CD4-positive, alpha-beta T cell treated with Interleukin-6 for 4 hours (primary cell): ENCODE measurements at places on chromosomes 7 and 10.

GRCh38 chr10:63684257-63684936 is 163.2 kb downstream of the REEP3 start:
- DNase-seq, result no peak

DNA sequence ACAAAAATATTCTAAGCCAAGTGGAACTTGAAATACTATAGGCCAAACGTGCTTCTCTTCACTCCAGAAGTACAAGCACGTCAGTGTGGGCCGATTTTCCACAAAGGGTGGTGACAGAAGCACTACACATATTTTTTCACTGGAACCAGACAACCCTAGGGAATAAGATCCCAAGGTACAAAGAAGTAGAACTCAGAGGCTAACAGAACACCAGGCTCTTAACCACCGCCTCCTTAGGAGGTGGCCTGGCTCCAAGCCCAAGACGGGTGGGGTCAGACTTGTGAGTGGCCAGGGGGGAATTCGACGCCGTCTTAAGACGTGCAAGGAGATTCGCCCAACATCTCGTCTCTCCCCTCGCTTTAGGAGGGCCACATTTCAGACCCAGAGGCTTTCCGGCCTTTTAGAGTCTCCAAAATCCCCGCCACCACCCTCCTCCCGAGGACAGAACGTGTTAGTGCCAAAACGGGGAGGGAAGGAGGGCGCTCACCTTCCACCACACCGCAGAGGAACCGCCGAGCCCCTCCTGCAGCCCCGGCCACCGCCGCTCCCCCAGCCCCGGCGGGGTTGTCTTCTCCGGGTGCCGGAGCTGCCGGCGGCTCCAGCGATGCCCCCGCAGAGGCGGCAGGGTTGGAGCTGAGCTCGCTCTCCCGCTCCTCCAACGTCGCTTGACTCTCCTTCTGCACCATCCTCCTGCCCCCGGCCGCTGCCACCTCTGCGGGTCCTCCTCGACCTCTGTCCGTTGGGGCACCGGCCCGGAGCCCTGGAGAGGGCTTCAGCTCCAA is 716 bp downstream of the OGA start:
- DNase-seq, result peak; percentile 43

DNA sequence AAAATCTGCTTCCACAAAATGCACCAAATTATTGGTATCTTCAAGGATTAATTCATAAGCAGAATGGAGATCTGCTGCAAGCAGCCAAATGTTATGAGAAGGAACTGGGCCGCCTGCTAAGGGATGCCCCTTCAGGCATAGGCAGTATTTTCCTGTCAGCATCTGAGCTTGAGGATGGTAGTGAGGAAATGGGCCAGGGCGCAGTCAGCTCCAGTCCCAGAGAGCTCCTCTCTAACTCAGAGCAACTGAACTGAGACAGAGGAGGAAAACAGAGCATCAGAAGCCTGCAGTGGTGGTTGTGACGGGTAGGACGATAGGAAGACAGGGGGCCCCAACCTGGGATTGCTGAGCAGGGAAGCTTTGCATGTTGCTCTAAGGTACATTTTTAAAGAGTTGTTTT is 12.1 kb downstream of the IFIT3 start:
- DNase-seq, result no peak

GRCh38 chr7:35584990-35585389 is 109.9 kb downstream of the HERPUD2 start:
- no peak for DNase-seq

- DNase-seq, result no peak
Measured at GRCh38 chr10:103636492-103636891, 143.0 kb downstream of the NEURL1 start.

DNA sequence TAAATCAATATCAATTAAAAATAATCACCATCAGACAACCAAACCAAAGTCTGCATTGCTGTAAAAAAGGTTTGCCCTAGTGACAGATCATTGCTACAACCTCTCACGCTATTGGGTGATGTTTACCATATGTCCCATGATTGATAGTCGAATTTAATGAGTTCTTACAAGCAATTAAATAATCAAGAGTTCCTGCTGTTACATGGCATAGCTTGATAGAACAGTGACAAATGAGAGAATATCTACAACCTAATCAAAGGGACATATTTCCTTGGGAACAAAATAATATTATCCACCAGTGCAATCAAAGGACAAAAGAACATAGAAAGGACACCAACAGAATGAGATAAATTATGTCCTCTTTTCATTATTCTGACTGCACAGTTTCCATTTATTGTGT is 387.4 kb downstream of the ETV1 start:
- DNase-seq, result no peak

DNA sequence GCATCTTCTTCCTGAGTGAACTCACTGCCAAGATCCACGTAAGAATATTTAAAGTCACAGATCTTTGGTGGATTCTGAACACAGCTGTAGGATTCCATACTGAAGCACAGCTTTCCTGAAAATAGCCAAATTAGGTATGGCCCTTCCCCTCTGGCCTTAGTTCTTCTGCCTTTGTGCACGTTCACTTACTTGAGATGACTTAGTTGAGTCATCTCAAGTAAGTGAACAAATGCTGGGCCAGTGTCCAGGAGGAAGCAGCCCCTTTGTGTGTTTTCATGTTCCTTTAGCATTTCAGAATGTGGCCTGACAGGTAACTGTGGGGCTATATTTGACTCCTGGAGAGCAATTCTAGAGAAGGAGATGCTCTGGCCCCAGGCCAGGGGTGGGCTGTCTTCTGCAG is 51.5 kb downstream of the CCNY start:
- no peak for DNase-seq

- no peak for DNase-seq
Measured at GRCh38 chr7:108815815-108816214, 246.1 kb downstream of the DNAJB9 start.

DNA sequence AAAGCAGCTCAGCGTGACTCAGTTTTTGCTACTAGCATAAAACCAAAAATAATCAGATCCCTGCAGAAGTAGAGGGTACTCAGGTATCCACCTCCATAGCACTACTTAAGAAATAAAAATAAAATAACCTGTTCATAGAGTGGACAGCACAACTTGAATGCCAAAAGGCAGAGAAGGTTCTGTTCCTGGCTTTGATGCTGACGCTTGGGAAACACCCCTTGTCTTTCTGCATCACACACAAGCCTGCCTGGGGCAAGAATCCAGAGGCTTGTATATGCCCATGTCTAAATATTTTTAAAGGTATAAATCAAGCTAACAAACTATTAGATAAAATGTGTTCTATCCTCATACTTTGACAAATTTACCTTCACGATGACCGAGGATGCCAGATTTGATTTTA is 207.3 kb downstream of the KIAA1217 start:
- no peak for DNase-seq

GRCh38 chr10:33791272-33791660 is 456.8 kb upstream of the NRP1 start:
- no peak for DNase-seq

DNA sequence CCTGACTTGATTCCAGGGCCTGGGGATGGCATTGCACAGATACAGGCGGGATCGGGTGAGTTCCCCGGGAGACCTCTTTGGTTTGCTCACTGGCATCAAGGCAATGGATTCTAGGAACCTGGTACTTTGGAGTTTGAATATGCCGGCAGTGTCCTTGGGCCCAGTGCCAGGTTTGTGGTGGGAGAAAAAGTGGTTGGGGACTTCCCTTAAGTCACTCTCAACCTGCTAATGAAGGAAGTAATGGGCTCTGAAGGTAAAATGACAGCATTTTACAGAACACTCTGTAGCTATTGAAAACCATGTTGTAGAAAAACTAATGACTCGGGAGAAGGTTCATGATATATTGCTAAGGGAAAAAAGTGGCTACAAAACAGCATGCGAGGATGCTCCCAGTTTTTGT is 129.9 kb downstream of the CFAP58 start:
- DNase-seq, result no peak

GRCh38 chr7:111212857-111213523 is 122.1 kb downstream of the LRRN3 start:
- DNase-seq, result no peak

GRCh38 chr7:83684928-83685327 is 36.0 kb upstream of the SEMA3E start:
- DNase-seq, result no peak

DNA sequence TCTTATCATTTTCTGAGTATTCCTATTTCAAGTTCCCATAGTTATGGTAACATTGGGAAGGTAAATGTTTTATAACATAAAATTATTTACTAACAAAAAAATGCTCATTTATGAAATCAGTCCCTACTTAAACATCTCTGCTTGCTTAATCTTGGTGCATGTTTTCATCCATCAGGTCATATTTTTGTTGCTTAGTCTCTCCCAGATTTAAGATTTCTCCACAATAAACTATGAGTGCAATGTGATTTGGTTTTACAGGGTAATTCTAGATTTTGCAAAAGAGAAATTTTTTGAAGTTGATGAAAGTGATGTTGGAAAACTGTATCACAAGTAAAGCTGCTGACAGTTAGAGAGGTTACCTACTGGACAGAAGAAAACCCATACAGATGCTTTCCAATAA is 28.6 kb downstream of the PIK3AP1 start:
- DNase-seq, result no peak

GRCh38 chr7:138890499-138891445 is 90.4 kb downstream of the KIAA1549 start:
- DNase-seq, result no peak

- DNase-seq, result no peak
Measured at GRCh38 chr7:26490640-26491624, 199.3 kb downstream of the SNX10 start.

- DNase-seq, result no peak
Measured at GRCh38 chr10:97150013-97150595, 35.7 kb downstream of the SLIT1 start.

- DNase-seq, result no peak
Measured at GRCh38 chr10:74039561-74040145, 41.7 kb downstream of the VCL start.

DNA sequence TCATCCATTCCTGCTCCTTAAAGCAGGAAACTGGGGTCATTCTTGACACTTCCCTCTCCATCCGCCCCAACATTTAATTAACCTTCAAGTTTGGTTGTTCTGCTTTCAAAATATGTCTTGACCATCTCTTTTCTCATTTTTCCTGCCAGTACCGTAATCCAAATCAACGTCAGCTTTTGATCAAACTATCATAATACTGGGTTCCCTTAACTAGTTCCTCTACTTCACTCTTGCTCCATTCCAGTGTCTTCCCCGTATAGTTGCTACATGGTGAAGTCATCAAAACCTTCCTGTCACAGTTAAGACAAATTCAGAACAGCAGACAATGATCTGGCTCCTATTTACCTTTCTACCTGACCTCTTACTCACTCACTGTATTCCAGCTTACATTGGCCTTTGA is 6.6 kb upstream of the KLF14 start:
- no peak for DNase-seq

DNA sequence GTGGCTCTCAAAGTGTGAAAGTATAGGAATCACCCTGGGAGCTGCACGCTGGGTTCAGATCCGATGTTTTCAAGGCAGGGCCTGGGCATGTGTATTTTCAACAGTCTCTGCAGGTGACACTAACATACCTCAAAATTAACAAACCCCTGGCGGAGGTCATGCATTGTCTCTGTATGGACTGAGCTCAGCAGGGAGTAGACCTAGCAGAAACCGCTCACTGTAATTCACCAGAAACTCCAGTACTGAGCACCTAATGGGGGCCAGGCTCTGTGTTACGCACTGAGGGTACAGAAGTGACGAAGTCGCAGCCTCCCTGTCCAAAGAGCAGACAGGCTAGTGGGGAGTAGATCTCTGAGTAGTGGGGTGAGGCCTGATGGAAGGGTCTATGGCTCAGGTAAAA is 5.6 kb downstream of the STRA8 start:
- no peak for DNase-seq

DNA sequence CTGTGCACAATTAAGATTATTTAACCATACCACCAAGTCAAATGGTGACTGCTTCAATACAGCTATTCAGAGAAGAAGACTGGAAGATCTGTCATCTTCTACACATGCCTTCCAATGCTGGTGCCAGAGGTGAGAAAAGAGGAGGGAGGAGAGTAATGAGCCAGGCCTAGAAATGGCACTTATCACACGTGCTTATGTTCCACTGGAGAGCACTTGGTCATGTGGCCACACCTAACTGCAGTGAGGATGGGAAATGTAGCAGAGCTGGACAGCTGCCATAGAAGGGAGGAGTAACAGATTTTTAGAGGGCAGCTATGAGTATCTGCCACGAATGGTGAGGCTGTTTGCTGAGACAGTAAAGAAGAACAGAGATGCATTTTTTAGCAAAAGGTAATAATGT is 77.1 kb downstream of the MPLKIP start:
- no peak for DNase-seq

GRCh38 chr10:63503395-63503794 is 17.8 kb upstream of the REEP3 start:
- DNase-seq, result no peak
